ENCODE measurements at places on chromosomes 13 and 19. TPM values are rescaled to one million over a fixed set of nuclear protein-coding genes. Genes with fewer than 3 reads are reported as not detected.

Gene CEACAM8
- 0.10 TPM for polyA plus RNA-seq

Gene LCP1
- polyA plus RNA-seq, result 9.9 TPM

Gene FCAR
- 0.44 TPM for polyA plus RNA-seq

Gene ZSCAN4
- not detected for polyA plus RNA-seq

Gene IFNL4
- polyA plus RNA-seq, result not detected

Gene PDE4A
- 4.0 TPM for polyA plus RNA-seq

Gene KIR2DL1
- not detected for polyA plus RNA-seq

Gene CALR3
- 0.17 TPM for polyA plus RNA-seq

Gene LILRB1
- polyA plus RNA-seq, result 1.2 TPM

Gene C1QTNF9
- polyA plus RNA-seq, result 5.5 TPM

- peak; percentile 79 for DNase-seq
These were observed 55.4 kb downstream of the KDM4B start for GRCh38 chr19:5024282-5024681.

DNA sequence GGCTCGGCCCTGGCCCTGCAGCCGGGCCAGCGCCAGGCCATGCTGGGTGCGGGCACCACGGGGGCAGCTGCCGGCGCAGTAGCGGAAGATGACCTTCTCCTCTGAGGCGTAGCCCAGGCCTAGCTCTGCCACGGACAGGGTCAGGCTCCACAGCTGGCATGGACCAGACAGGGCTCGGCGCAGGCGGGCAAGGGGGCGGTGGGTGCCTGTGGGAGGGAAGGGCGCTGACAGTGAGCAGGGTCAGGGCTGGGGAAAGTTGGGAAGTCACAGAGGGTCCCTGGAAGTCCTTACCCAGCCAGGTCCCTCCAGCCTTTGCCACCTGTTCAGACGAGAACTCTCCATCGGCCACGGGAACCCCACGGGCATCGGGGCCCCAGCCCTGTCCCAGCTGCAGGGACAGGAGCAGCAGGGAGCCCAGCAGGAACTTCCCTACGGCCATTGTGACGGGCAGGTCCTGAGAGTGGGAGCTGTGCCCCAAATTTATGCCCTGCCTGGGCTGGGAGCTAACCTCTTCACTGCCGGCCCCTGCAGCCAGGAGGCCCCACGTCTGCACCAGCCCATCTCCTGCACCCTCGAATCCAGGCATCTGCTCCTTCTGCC is at the start of gene PSPN:
Gene PSPN (minus strand): TSS at position 523 of the 600 bp plus-strand sequence. CDS start 84 bp downstream, at position 439.
- no peak for DNase-seq

DNA sequence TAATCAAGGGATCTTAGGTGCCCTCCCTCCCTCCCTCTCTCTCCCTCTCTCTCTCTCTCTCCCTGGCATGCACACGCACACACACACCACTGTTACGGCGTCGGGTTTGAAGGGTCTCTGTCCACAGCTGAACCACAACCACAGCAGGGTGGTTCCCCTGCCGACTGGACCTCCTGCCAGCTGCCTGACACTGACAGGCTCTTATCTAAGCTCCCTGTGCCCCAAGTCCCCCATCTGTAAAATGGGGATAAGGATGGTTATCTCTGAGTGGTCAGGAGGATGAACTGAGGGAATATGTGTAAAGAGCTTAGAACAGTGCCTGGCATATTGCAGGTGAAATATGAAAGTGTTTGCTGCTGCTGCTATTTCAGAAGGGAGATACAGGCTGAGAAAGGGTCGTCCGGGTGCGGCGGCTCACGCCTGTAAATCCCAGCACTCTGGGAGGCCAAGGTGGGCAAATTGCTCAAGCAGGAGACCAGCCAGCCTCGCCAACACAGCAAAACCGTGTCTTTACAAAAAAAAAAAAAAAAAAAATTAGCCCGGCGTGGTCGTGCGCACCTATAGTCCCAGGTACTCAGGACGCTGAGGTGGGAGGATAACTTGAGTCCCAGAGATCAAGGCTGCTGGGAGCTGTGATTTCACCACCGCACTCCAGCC is 852 bp upstream of the SHISA7 start:
- no peak for DNase-seq

- no peak for DNase-seq
These were observed 7.7 kb downstream of the CEACAM16 start for GRCh38 chr19:44706506-44707236.

GRCh38 chr13:109357751-109358471 is 428.5 kb downstream of the IRS2 start:
- no peak for DNase-seq

GRCh38 chr13:113935001-113935844 is 38.7 kb downstream of the C13orf46 start:
- DNase-seq, result peak; percentile 55

- DNase-seq, result peak; percentile 75
These were observed 5.2 kb upstream of the SRRM5 start for GRCh38 chr19:43606569-43607229.

GRCh38 chr13:45199711-45200110 is 1.1 kb downstream of the KCTD4 start:
- peak; percentile 82 for DNase-seq

DNA sequence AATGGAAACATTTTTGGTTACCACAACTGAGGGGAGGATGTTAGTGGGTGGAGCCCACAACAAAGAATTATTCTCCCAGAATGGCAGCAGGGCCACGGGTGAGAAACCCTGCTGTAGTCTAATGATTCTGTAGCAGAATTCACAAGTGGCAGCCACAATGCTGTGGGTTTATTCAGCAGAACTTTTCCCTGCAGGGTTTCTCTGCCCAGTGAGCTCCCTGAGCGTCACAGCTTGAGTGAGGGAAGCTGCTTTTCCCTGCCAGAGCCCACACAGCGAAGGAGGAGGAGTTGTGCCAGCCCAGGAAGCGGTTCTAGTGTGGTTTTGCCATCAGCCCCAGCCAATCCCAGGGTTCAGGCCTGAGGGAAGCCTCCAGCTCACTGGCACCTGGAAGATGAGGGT is 4.4 kb downstream of the ATP12A start:
- DNase-seq, result no peak

GRCh38 chr19:5152013-5152763 is 183.3 kb downstream of the KDM4B start:
- no peak for DNase-seq

DNA sequence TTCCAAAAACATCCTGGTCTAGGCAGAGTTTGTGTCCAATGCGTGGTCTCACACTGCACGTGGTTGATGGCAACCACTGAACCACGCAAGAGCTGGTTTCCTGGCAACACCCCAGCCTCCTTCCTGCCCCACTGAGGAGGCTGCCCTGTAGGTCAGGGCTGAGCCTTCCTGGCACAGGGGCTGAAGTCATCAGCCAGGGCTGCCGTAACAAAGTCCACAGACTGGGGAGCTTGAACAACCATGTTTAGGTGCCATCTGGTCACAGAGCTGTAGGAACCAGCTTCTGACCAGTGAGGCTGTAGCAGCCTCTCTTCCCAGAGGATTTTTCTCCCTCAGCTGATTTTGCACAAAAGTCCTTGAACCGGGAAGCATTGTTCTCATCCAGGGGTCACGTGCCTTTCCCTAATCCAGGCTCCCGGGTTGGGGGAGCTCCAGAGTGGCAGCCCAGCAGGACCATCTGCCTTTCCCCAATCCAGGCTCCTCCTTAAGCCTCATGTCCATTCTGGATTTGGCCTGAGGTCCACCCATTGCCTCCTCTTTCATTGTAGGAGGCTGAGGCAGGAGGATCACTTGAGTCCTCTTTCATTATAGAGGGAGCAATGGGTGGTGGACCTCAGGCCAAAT is 53.9 kb downstream of the CHST8 start:
- no peak for DNase-seq

DNA sequence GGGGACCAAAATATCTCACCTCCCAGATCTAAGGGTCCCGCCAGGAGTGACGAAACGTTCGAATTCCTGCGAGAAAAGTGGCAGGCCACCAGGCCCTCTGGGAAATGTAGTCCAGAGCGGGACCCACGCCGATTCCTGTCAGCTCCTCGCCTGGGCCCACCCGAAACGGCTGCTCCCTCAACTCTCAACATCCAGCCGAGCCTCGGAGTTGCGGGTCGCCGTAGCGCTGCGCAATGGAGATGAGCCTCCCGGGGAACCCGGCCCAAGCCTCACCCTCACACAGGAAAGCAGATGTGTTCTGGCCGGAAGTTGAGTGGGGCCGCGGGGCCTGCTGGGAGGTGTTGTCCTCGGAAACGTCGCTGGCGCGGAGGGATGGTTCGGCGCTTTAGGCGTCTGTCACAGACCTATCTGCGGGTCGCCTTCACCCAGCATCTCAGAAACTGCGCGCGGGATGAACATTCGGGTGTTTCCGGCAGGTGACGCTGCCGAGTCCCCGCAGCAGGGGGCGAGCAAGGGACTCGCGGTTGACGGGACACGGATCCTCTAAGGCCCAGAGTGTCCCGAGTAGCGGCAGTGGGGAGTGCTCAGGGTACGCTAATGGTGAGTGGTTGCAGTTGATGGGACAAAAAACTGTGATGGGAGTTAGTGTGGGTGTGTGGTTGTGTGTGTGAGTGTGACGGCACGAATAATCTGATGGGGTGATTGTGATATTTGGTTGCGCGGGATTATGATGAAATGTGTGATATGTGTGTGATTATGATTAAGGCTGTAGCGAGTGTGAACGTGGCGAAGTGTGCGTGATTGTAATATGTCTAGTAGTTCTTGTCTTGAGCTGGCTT is at the start of the genes ZNF568 and ZNF829:
Gene ZNF568 (plus strand): TSS at position 341 of the 839 bp plus-strand sequence. CDS start 6,439 bp downstream, outside the sequence.
Gene ZNF829 (minus strand): TSS at position 300 of the 839 bp plus-strand sequence. CDS start 1,124 bp downstream, outside the sequence.
- peak; percentile 97 for DNase-seq

DNA sequence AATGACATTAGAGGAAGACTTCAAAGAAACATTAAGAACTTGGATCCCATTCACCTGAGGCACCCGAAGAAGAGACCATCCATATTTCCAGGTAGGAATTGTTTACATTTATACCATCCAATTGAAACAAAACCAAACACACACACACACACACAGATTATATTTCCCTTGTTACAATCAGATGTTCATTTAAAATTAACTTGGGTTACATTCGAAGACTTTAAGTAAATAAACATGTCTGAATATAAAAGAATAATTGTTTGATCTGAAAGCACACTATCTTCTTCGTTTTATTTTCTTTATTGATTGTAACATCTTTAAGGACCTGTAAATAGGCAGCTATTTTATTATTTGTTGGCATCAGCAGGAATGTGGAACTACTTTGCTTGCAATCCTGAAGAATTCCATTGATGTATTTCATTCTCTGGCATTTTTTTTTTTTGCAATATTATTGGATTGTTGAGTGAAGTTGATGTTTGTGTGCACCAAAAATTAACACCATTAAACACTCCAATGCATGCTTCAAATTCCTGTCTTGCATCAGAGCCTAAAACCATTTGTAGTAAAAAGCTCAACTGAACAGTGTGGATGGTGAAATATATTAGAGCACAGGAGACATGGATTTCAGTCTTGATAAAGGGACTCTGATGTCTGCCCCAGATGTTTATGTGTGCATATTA is 85.3 kb upstream of the FRY start:
- DNase-seq, result no peak

DNA sequence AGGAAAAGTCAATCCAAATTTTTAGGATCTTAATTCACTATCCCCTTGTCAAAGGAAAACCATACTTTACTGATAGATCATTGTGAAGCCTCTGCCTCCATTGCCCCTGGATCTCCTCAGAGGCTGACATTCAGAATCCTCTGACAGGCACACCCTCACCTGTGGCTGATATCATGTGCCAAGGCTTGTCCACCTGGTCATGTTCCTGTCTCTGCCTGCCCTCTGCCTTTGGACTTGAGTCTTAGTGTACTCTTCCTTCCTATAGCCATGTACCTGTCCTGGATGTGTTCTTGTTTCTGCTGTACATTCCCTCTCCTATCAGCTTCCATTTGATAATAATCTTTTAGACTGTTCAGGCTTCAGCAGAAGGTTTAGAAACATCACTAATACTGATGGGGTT is 179.4 kb downstream of the TNFSF13B start:
- DNase-seq, result no peak

DNA sequence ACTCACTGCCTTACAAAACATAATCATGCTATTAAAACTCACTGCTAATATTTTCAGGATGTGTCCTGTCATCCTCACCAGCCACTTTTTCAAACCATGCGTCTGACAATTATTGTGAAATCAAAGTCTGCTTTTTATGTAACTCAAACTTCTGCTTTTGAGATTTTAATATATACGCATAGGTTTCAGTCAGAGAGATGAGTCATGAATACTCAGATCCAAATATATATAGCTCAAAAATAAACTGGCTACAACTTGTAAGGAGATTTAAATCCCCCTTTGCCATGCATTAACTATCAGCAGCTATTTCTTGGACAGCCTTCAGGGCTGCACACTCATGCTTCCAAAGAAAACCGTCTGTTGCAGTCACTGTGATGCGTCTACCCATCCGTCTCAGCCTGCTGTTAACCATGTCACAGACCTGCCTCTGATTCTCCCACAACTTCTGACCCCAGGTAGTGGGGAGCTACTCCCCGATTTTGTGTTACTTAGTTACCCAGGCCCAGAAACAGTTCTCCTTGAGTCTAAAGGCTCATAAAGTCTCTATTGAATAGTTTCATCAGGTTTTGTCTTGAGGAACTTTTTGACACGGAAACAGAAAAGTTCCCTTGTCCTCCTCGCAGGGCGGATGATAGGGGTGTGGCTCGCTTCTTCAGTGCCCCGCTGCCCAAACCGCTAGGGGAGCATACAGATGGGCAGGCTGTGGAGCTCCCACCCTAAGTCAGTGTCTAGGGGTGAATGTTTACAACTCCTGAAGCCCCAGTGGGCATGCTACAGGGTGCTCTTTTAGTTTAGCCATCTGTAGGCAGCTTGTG is 33.8 kb upstream of the SGCG start:
- DNase-seq, result peak; percentile 61

- DNase-seq, result no peak
These were observed 6.4 kb downstream of the POGLUT2 start for GRCh38 chr13:102792396-102792795.

DNA sequence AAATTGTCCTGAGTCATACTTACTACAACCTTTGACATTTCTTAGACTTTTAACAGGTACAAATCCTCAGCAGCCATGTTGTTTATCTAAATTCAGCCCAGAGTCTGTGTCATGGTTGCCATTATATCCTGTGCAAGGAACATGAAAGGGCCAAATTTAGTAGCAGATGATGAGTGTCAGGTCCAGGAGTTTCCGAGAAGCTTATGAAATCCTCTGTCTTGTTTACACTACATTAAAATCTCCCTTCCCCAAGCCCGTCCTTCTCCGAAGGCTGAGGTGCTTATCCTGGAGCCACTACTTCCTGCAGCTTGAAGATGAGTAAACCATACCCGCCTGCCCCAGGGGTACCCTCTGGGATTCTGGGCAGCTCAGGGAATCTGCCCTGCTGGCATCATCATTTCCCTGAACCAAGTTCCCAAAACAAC is 102.6 kb upstream of the SERP2 start:
- peak; percentile 49 for DNase-seq

- DNase-seq, result no peak
These were observed 17.1 kb downstream of the NUDT15 start for GRCh38 chr13:48054601-48055000.

GRCh38 chr19:49802836-49803528 is 10.1 kb downstream of the FUZ start:
- DNase-seq, result peak; percentile 49
